ENCODE measurements at places on chromosomes 1 and 21.

DNA sequence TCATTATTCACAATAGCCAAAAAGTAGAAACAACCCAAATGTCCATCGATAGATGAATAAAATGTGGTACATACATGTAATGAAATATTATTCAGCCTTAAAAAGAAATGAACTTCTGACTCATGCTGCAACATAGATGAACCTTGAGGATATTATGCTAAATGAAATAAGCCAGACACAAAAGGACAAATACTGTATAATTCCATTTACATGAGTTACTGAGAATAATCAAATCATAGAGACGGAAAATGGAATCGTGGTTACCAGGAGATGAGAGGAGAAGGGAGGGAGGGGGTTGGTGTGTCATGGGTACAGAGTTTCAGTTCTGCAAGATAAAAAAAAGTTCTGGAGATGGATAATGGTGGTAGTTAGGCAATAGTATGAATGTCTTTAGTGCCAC, 184.1 kb downstream of the PSMG1 start:
- no peak for DNase-seq

GRCh38 chr1:25614501-25615171, 2.0 kb upstream of the MAN1C1 start:
- DNase-seq, result no peak

DNA sequence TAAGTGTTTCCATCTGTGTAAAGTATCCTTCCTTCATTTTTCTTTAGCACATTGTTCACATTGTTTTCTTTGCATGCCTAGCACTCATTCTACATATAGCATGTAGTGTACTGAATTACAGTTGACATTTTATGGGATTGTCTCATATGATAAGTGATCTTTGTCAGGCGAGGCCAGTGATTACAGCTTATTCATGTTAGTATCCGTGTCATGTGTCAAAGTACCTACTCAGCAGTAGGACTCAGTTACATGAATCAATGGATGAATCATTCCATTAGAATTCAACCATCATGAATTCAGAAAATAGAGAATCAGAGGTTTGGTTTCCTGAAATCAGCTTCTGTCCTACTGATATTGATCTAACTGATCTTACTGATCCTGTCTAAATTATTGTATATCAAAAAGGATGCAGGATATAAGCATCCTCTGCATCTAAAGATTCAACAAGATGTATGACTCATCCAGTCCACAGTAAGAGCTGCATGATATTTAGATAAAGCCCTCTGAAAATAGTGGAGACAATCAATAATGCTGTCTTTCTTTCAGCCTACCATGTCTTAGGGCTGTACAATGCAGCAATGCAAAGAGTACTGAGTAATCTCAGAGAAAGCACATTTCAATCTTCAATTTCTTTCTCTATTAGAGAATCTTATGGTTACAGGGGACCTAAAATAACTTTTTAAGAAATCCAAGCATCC, 20.7 kb upstream of the HRNR start:
- no peak for DNase-seq

DNA sequence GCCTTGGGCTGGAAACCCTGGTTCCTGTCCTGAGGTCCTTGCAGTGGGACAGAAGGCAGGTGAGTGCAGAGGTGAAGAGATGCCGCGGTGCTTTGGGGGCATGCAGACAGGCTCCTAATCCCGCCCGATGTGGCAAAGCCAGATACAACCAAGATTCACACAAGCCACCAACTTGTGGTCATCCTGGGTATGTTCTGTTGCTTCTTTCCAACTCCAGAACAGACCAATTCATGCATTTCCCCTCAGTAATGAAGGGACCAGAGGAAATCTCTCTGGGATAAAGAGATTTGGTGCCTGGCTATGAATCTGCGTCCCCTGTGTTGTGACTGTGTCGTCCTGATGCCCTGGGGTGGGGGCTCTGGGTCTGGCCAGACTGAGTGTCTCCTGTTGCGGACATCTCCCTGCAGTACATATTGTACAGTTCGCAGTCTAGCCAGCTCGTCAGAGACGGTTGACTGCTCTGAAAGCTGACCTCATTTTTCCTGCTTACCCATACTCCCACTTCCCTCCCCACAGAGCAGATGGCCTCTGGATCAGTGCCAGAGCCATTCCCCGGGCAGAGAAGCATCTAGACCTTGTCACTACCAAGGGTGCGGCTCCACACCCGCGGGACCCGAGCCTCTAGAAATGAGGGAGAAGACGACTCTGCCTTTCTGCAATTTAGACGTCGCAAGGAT, 216.3 kb downstream of the KIF26B start:
- no peak for DNase-seq

DNA sequence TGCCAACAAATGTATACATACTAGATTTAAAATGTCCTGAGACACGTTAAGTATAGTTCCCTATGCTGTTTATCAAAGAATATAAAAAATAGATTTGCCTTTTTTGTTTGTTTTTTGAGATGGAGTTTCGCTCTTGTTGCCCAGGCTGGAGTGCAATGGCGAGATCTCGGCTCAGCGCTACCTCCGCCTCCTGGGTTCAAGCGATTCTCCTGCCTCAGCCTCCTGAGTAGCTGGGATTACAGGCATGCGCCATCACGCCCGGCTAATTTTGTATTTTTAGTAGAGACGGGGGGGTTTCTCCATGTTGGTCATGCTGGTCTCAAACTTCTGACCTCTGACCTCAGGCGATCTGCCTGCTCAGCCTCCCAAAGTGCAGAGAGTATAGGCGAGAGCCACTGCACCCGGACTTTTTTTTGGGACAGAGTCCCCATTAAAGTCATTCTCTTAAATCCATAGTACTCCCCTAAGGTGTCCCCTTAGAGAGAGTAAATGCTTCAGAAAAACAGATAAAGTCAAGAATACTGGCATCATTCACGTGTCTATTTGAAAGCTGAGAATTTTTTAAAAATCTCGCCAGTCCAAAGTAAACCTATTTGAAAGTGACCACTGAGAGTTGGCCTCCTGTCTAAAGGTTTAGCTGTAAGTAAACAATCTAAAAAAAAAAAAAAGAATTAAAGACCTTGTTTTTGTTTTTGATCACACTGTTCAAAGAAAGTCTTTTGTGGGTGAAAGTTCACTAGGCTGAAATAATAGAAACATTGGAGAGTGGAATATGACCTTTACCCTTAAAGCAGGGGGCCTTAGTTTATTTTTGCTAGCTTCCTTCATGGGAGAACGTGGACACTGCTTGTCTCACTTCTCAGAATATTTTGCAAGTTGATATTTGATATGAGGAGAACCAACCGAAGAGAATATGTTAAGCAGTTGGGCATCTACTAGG, 48.0 kb upstream of the SLC16A1 start:
- no peak for DNase-seq

DNA sequence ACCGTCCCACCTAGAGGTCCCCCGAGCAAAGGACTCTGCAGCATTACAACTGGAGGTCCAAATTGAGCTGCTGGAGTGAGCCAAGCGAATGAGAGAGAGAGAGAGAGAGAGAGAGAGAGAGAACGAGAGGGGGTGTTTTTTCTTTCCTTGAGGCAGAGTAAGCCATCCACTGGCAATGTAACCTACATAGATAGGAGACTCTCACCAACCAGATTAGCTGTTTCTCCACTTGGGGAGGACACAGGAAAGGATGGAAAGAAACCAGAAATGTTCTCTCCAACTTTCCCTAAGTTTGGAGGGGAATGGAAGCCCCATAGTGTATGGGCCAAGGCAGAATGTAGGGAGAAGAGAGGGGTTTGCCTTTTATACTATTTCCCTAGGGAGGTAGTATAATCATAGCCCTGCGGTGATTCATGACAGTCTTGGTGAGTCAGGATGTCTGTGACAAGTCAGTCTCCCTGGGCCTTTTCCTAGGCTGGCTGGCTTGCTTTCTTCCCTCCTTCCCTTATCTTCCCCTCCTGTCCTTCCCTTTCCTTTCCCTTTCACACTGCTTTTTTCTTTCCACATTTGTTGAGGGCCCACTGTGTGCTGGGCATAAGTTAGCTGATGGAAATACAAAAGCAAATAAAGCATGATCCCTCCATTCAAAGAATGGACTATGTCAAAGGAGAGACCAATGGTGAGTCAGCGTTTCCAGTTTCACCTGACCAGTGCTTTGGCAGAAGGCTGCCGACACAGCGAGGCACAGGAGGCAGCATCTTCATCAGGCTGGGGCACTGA, 7.1 kb downstream of the FNDC7 start:
- DNase-seq, result no peak
